ENCODE measurements at places on chromosomes 16 and 17.
A peak's percentile ranks its signal among the peaks of the same experiment; 100 is the strongest.

GRCh38 chr16:72094266-72094610, 591 bp downstream of the DHX38 start:
- no peak for DNase-seq

DNA sequence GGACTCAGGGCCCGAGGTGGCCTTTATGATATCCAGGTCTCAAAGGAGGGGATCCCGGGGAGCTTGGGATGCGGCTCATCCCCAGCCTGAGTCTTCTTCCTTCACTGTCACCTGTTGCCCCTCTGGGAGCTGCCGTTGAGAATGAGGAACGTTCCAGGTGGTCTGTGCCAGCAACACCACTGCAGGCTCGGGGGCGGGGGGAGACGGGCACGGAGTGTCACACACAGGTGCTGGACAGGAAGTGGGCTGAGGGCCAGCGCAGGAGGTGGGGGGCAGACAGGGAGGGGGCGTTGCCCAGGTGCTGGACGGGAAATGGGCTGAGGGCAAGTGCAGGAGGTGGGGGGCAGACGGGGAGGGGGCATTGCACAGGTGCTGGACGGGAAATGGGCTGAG, 28.2 kb downstream of the METRNL start:
- no peak for DNase-seq

DNA sequence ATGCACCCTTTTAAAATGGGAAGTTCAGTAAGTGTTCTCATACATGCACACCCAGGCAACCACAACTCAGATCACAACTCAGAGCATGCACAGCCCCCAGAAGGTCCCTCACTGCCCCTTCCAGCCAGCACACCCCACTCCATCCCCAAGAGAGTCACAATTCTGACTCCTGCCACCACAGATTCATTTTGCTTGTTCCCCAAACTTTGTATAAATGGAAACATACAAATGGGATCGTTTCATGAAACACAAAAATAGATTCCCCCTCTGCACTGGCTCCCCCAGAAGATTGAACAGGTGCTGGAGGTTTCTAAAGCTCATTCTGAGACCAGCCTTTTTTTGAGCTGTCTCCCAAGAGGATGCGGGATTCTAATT, 3.3 kb upstream of the TNFRSF13B start:
- DNase-seq = no peak

DNA sequence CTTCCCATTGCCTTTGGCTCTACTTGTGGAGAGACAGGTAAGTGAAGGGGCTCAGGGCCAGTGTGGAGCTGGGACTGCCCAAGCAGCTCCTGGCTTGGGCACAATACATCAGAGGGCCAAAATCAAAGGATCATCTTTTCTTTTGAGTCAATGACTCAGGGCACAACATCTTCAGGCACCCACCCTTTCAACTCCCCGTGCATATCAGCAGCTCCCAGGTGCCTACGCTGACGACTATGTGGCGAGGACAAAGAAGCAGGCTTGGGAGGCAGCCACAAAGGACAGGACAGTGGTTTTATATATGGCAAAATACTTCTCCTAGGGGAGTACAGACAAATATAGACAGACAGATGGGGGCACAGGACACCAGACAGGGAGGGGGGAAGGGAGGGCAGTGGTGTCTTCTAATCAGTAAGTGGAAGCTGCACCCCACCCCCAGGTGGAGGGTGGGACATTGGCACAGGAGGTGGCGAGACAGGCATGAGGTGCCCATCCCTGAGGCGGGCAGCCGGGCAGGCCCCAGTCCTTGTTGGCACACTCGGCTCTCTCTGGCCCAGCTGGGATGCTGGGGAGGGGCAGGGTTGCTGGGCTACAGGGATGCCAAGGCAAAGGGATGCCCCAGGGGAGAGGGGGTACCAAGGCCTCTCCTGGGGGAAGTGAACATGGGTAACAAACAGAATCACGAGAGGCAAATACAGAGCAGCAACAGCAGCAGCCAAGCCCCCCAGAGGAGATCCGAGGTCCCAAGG, 7.7 kb upstream of the ARL5C start:
- no peak for DNase-seq

DNA sequence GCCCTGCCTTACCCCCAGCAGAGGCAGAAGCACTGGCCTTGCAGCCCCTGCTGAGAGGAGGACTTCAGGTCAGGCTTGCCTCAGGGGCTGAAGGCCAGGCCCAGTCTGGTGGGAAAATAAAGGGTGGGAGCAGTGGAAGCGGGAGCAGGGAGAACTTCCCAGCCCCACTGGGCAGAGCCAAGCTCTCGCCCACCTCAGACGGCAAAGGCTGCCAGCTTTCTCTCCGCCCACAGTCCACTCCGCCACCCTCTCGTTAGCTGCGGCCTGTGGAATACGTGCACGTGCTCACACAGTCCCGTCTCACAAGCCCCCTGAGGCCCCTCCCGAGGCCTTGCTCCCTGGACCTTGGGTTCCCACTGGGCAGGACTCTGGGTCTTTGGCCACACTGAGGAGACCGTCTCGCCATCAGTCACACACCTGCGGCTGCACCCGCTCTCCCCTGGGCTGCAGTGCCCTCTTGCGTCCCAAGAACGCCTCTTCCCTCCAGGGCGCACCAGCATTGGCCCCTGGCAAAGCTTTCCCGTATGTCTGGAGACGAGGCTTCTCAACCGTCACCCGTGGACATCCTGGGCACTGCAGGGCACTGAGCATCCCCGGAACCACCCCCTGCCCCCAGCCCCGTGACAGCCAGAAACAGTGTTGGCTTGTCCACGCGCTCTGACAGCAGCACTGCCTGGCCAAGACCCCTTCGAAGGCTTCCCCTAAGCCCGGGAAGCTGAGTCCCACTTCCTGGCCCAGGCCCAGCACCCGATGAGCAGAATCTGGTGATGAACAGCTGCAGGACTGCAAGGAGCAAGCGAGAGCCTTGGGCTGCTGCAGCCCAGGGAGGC, 8.3 kb downstream of the MRPL28 start:
- peak; percentile 45 for DNase-seq

GRCh38 chr17:75498039-75498725, 17.2 kb downstream of the CASKIN2 start:
- DNase-seq = no peak

GRCh38 chr17:46972346-46972745, 6.7 kb downstream of the RPRML start:
- DNase-seq = no peak

DNA sequence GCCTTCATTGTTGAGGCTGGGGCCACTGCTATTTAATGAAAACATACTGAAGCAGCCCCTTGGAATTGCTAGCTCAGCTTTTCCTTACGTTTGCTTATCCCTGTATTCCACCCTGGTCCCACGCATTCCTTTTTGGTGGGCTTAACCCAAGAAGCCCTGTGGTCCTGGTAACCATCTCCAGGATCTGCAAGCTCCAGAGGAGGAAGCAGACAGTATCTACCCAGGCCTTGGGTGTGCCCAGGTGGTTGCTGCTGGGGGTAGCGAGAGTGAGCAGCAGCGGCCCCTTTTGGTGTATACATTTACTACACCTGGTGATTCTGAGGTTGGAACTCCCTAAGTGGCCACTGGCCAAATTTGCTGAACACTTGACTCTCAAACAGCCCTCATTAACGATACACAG, 97.7 kb downstream of the CBLN1 start:
- DNase-seq = no peak

DNA sequence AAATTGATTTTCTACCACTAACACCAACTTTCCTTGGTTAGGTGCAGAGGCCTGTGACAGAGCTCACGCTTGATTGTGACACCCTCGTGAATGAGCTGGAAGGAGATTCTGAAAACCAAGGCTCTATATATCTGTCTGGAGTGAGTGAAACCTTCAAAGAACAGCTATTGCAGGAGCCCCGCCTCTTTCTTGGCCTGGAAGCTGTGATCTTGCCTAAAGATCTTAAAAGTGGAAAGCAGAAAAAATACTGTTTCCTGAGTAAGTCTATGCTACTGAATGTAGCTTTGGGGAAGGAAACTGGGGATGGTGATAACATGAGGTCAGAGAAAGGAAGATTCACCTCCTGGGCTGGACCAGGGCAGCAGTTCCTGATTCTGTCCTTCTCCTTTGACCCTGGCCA, 38.3 kb downstream of the REXO5 start:
- DNase-seq = no peak

DNA sequence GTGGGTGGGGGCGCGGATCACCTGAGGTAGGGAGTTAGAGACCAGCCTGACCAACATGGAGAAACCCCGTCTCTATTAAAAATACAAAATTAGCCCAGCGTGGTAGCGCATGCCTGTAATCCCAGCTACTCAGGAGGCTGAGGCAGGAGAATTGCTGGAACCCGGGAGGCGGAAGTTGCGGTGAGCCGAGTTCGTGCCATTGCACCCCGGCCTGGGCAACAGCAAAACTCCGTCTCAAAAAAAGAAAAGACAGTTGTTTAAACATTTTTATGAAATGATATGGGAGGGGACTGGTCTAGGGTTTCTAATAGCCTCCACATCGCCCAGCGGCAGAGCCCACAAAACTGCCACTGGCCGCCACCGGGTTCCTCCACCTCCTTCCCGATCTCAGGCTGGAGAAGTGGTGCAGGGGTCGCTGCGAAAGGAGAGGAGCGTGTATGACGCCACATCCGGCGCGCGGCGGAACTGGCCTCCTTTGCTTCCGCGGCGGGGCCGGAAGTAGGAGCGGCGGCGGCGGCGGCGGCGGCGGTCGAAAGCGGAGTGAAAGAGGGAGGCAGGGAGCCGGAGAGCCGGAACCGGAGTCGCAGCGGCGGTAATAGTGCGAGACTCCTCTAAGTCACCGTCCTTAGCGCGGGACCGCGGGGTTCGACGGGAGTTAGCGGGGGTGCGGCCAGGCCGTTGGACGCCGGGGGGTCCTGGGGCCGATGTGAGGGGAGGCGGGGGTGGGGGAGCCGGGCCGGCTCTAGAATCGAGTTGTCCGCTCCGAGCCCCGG, at the start of gene PPP4C:
Gene PPP4C, plus strand, starts transcription at position 492 of the 773 bp plus-strand sequence. CDS start 384 bp downstream, outside the sequence.
- peak; percentile 75 for DNase-seq

DNA sequence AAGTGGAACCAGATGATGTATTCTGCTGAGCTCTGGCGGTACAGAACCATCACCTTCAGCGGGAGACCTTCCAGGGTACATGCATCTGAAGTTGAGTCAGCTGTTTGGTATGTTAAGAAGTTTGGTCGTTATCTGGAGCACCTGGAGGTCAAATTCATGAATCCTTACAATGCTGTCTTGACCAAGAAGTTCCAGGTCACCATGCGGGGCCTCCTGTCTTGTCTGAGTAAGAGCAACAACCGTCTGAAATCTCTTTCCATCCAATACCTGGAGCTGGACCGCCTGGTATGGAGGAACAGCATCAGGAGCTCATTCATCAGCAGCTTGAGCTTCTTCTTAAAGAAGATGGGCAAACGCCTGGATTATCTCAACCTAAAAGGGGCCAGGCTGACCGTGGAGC, 4.0 kb downstream of the FBXO39 start:
- no peak for DNase-seq

GRCh38 chr16:65306300-65306699, 184.4 kb upstream of the CDH11 start:
- DNase-seq = no peak

- no peak for DNase-seq
Observed at GRCh38 chr17:38797828-38798227, 1.5 kb downstream of the PIP4K2B start.

GRCh38 chr16:58510097-58510775, 5.1 kb upstream of the SETD6 start:
- no peak for DNase-seq

- no peak for DNase-seq
Observed at GRCh38 chr16:86899151-86899550, 320.8 kb downstream of the FOXL1 start.

GRCh38 chr17:60079401-60080243, 901 bp upstream of the HEATR6 start:
- DNase-seq = no peak

DNA sequence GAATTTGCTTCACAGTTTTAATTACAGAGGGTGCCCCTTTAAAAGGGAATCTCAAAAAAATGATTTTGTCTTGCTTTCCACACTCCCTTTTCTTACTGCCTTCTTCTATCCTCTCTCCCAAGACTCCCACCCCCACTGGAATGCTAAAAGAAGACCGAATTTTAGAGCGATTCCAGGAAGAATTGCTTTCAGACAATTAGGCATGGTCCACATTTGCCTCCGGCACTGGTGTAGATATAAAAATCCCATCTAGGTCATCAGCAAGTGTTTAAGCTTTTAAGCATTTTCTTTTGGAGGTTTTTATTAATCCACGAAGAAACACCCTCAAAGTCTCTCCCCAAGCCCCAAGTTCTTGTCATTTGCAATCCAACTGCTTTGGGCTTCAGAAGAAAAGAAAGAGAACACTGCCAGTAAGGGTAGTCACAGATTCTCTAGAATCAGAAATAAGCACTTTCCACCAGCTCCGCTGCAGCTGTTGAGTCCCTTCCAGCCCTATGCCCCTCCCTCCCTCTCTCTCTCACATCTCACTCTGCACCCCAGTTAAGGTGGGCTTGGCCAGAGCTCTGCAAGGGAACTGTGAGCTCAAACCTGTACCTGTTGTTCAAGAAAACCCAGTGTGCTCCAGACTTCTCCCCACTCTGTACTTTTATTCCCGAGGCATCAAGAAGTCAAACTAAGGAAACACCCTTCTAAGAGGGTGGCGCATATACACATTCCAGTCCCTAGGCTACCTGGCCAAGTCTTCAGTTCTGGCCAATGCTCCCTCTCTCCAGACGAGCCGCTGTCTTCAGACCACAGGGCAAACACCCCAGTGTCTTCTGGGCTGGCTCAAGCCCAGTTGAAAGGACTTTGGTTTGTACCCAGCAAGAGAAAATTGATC, 170.2 kb downstream of the RGS9 start:
- DNase-seq = no peak

GRCh38 chr17:40348562-40349476, 15.7 kb downstream of the GJD3 start:
- DNase-seq = peak; percentile 60

DNA sequence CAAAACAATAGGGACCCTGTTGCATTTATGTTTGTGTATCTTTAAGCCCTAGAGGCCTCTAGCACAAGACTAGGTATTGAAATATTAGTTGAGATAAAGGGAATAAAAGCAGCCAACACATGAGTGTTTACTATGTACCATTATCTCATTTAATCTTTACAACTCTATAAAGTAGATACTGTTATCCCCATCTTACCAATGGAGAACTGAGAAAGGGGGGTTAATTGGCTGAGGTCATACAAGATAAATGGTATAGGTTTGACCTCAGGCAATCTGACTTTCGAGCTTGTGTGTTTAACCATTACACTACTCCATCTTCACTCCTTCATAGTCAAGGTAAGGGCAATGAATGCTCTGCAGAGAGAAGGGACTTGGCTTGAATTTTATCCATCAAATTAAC, 26.3 kb upstream of the STAC2 start:
- no peak for DNase-seq

GRCh38 chr16:24139282-24139681, 116.9 kb upstream of the CACNG3 start:
- DNase-seq = no peak

- no peak for DNase-seq
Observed at GRCh38 chr16:70390774-70391173, 44.1 kb downstream of the DDX19A start.

- DNase-seq = no peak
Observed at GRCh38 chr17:55117164-55117563, 147.6 kb upstream of the HLF start.

DNA sequence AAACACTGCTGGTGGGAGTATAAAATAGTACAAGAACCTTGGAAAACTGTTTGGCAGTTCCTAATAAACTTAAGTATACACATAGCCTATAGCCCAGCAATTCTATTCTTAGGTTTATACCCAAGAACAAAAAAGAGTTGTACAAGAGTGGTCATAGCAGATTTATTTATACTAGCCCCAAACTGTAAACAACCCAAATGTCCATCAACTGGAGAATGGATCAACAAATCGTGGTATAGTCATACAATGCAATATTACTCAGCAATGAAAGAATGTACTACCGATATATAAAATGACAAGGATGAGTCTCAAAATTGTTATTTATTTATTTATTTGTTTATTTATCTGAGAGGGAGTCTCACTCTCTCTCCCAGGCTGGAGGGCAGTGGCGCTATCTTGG, 23.1 kb downstream of the GNGT2 start:
- no peak for DNase-seq

- no peak for DNase-seq
Observed at GRCh38 chr16:734981-735881, 5.6 kb downstream of the CIAO3 start.

All from hippocampal formation (tissue), 2 donors.